ENCODE measurements at places on chromosomes 6 and 20.

DNA sequence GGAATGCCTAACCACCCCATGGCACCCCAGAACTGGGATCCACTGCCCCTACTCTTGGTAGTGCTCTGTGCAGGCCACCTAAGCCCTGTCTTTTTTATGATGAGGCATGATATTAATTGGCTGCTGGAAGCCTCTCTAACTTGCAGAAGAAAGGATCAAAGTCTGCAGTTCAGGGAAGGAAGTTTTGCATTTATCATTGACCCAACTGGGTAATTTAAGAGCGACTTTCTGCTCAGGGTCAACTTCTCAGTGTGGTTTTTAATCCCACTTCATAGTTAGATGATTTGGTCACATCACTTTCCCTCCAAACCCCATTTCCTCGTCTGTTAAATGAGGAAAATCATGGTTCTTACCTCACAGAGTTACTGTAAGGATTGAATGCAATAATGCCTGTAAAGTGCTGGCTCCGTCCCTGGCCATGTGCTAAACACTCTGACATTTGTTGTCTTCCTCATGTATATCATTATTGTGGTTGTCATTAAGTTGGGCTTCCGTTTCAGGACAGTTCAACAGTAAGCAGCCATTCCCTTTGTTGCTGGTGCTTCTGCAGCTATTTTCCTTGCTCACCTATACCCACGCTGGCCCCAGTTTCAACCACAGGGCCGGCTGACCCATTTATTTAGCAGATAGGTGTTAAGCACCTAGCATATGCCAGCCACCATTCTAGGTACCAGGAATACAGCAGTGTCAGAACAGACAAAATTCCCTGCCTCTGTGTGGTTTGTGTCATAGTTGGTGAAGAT, 14.2 kb downstream of the E2F3 start:
- no peak for DNase-seq

DNA sequence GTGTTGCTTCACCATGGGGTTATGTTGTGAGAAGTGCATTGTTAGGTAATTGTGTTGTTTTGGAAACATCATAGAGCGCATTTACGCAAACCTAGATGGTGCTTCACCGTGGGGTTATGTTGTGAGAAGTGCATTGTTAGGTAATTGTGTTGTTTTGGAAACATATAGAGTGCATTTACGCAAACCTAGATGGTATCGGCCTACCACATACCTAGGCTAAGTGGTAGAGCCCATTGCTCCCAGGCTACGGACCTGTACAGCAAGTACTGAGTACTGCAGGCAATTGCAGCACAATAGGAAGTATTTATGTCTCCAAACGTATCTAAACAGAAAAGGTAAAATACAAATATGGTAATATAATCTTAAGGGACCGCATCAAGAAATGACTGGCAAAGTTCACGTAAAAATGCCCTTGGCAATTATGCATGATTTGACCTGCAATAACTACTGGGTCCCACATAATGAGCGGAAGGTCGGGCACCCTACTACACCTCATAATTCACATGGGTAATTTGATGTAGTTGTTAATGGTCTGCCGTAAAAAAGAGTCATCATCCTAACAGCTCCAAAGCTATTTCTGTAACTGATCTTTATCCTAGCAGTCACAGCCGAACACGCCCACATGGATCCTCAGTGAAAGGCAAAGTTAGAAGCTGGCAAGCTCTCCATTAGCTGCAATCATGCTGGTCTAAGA, 76.0 kb downstream of the RSPH3 start:
- no peak for DNase-seq

GRCh38 chr6:37947468-37947867, 127.9 kb downstream of the ZFAND3 start:
- no peak for DNase-seq

DNA sequence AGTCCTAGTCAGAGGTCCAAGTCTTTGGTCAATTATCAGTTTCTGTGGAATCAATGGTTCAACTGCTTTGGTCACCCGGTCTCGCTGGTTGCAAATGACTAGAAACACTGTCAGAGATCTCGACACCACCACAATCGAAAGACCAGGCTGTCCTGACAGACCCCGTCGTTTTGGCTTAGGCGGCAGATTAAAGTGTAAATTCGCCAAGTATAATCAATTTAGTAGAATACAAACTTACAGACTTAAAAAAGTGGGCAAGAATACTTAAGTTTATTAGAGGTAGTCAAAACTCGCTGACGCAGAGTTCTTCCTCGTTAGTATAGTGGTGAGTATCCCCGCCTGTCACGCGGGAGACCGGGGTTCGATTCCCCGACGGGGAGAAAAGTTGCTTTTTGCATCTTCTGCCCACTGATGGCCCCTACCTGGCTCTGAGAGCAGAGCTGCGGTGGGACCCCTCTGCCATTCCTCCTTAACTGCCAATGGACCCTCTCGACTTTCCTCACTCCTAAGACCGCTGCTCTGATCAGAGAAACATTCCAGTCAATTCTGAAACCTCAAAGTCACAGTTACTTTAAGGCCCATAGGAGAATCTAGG, 30.6 kb upstream of the ZNF184 start:
- DNase-seq, result peak; percentile 84

DNA sequence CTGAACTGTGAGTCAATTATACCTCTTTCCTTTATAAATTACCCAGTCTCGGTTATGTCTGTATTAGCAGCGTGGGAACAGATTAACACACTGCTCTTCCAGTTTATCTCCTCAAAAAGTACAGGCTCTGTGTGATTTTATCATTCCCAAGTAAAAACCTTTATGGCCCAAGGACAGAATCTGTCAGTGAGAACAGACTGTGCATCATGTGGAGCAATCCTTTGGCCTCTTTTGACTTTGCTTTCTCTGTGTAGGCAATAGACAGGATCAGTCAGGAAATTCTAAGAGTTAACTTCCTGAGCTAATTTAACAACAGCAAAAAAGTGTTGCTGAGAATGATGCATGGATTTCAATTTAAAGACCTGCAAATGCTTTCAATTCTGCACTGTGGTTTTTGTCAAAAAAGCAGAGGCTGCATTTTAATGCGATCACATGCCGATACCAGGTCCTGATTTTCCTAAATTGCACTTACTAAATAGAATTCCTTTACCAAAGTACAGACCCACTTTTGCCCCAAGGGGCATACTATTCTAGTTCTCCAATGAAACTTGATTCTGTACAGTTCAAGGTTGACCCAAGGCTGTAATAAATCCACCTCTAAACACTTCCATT, 246.7 kb upstream of the MARCKS start:
- no peak for DNase-seq

- DNase-seq, result no peak
Measured at GRCh38 chr6:124368131-124368530, 564.5 kb downstream of the NKAIN2 start.

GRCh38 chr6:114312931-114313330, 29.9 kb downstream of the HS3ST5 start:
- DNase-seq, result no peak

- DNase-seq, result no peak
Measured at GRCh38 chr6:109896341-109896740, 81.8 kb upstream of the GPR6 start.

DNA sequence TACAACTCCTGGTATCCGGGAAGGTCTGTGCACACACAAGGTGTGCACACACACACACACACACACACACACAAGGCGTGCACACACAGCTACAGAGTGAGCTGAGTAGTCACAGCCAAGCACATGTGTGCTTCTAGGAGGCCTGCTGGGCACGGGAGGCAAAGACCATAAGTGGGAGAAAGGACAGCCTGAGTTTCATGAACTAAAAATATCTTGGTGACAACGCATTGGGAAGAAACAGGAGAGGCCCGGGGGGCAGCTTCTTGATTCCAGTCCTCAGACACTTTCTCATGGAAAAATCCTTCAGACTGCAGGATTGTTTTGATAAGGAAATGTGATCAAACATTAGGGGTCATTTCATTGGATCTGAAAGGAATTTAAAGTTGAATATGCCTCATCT, 2.6 kb downstream of the TRAF3IP2 start:
- DNase-seq, result no peak

GRCh38 chr20:64212755-64213154, 42.8 kb upstream of the PCMTD2 start:
- no peak for DNase-seq

DNA sequence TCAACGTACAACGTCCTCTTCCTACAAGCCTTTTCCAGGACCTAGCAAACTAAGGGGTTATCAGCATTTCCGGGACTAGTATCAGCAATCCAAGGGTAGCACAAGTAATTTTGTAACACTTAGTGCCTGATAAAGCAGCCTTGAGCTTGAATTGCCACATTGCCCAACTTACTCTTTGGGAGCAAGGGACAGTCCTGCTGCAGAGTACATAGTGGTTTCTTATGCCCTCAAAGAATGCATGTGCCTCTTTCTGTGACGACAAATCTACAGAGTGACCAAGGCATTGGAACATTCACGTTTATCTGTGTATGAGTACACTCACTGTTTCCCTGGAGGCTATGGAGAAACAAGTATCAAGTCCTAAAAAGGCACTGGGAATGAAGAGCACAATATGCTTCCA, 3.2 kb upstream of the ID4 start:
- no peak for DNase-seq

GRCh38 chr6:24229696-24230405, 103.8 kb downstream of the NRSN1 start:
- no peak for DNase-seq

- no peak for DNase-seq
Measured at GRCh38 chr20:54772893-54773642, 297.7 kb downstream of the DOK5 start.

GRCh38 chr6:16470502-16471221, 232.3 kb downstream of the GMPR start:
- no peak for DNase-seq

DNA sequence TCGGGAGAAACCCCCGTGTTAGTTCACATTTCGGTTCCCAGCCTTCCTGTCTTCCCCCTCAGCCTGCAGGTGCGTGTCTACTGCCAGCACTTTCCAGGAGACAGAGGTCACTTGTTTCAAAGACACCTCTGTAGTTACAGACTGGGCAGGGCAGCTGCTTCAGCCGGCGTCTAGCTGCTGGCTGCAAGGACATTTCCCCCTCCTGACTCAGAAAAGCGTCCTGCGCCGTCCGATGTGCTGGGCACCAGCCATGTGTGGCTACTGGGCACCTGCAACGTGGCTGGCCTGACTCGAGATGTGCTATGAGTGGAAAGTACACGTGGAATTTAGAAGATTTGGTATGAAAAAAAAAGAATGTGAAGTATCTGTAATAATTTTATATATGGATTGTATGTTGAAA, 37.6 kb downstream of the RRBP1 start:
- DNase-seq, result no peak

DNA sequence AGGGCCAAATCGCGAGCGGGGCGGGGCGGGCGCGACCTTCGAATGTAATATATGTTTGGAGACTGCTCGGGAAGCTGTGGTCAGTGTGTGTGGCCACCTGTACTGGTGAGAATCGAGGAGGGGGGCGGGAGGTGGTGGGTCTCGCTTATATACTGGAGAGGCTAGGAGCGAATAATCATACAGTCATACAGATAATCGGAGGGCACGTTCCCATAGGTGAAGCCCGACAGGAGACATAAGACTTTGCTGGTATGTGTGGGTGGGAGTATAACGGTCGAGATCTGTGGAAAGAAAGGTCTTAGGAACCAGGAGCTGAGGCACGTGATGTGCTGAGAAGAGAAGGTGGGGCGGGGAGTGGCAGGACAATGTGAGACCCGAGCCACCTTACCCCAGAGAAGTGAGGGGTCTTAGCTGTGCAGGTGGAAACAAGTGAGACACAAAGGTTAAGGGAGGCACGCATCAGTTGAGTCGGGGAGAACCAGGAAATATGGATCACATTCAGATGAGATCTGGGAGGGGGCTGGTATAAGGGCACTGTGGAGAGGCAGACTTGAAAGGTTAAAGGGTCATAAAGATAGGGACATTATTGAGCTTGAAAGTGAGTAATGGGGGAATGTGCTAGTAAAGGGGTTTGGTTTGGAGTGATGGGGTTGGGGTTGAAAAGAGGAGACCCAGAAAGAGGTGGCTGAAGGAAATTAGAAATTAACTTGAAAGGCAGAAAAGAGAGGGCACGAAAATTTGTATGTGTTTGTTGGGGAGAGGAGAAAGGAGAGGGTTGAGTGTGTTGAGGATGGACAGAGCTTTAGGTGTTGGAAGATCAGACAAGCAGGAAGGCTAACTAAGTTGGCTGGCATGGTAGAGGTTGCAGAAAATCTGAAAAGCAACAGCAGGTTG, 589 bp downstream of the RNF5 start:
- DNase-seq, result no peak

- no peak for DNase-seq
Measured at GRCh38 chr6:137651178-137651577, 157.0 kb upstream of the OLIG3 start.

- DNase-seq, result no peak
Measured at GRCh38 chr20:25685276-25686080, 11.2 kb downstream of the ZNF337 start.

DNA sequence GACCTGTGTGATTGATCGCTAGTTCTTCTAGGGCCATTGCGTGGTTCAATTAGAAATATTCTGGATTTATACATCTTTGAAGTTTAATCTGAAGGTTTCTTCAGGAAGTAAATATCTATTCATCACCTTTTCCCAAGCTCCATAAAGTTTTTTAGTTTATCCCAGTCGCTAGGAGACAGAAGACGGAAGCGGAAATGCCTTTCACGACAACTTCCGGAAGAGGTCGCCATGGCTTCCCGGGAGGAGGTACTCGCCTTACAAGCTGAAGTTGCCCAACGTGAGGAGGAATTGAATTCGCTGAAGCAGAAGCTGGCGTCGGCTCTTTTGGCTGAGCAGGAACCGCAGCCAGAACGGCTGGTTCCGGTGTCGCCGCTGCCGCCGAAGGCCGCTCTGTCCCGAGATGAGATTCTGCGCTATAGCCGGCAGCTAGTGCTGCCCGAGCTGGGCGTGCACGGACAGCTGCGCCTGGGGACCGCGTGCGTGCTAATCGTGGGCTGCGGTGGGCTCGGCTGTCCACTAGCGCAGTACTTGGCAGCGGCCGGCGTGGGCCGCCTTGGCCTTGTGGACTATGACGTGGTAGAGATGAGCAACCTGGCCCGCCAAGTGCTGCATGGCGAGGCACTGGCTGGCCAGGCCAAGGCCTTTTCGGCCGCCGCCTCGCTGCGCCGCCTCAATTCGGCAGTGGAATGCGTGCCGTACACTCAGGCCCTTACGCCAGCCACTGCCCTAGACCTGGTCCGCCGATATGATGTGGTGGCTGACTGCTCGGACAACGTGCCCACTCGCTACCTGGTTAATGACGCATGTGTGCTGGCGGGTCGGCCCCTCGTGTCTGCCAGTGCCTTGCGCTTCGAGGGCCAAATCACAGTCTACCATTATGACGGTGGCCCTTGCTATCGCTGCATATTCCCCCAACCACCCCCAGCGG, at the start of gene MOCS3:
MOCS3 (plus strand) TSS at position 204 of the 928 bp plus-strand sequence; CDS start at position 229, 25 bp downstream.
- DNase-seq, result peak; percentile 91

Measured in CD4-positive, alpha-beta T cell treated with Interferon alpha-2 for 1 hour (primary cell).